ENCODE measurements at places on chromosomes 7 and 10. TPM values are rescaled to one million over a fixed set of nuclear protein-coding genes. Genes with fewer than 3 reads are reported as not detected.

DNA sequence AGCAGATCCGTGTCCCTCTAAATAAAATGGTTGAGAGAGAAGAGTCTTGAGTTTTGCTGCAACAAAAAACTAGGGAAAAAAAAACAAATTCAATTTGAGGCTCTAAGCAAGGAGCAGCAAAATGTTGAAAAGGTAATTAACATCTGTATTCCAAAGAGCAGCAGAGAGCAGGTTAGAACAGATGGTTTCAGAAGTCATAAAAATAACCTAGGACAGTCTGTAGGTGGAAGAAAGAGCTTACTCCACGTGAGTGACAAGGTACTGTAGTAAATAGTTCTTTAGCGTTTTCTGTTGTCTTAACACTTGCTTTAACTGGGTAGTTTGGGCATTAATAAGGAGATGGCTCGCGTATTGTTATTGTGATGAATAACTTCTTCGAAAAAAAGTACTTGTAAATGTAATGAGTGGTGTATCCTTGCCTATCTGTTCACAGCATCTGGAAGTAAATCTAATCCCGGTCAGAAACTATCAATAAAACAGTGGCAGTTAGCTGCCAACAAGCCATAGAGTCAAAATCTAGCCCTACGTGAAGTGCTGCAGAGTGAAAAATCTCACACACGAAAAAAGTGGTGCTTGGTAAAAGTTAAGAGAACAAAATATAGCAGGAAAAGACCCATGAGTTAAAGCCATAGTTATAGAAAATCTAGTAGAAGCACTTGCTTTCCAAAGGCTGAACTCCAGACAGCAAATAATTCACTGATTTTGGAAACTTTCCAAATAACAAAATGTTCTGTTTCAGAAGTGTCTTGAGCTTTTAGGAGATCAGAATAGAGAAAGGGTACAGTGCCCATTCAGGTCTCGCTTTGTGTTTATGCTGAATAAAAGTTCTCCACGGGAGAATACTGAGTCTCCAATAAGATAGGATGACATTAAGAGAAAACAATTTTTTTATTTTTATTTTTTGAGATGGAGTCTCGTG is 49.3 kb upstream of the PARD3 start:
- no peak for DNase-seq

GRCh38 chr7:4725850-4726450 is 43.9 kb downstream of the FOXK1 start:
- DNase-seq: peak; percentile 66

- DNase-seq: no peak
Measured at GRCh38 chr7:43294080-43294630, 181.7 kb downstream of the HECW1 start.

GRCh38 chr7:110311556-110311955 is 779.4 kb upstream of the LRRN3 start:
- no peak for DNase-seq

GRCh38 chr7:132295175-132295574 is 281.1 kb downstream of the PLXNA4 start:
- DNase-seq: peak; percentile 39

DNA sequence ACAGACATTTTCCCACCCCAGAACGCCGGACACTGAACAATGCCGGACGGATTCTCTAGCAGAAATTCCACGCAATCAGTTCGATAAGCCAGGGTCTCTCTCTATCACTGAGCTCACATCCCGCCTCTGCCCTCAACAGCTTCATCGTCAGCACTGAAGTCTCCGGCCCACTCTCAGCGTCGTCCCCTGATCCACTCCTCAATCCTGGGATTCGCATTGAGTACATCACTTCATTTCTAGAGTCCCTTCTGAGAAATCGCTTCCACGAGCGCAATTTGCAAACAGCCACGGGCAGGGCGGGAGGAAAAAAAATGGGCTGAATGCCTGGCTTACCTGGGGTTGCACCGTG is 365 bp downstream of the YME1L1 start:
- no peak for DNase-seq

- DNase-seq: peak; percentile 68
Measured at GRCh38 chr7:135512135-135512887, 2.4 kb upstream of the CNOT4 start.

DNA sequence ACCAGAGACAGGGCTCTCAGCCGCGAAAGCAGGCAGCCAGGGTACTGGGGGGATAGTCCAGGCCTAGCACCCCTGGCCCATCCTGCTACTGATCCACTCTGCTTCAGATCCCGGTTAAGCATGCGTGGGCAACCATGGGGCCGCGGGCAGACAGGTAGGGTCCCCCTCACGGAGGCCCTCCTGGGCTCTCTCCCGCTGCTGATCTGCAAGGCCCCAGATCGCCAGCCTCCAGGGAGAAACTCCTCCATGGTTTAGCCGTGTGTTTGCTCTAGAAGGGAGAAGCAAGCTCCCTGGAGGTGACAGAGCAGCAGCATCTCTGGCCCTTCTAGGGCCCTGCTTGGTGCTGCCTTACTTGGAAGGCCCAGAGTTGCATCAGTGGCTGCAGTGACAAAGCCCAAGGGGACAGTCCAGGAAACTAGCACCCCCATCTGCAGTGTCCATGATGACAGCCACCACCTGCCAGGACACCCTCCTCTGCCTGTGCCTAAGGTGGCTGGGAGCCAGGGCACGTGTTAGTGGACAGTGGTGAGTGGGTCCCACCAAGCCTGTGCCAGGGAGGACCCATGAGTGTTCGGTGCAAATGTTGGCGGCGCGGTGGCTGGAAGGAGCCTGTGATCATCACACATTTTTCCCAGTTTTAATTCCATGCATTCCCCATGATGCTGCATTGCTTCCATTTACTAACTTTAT is 29.2 kb downstream of the CALML5 start:
- DNase-seq: no peak

DNA sequence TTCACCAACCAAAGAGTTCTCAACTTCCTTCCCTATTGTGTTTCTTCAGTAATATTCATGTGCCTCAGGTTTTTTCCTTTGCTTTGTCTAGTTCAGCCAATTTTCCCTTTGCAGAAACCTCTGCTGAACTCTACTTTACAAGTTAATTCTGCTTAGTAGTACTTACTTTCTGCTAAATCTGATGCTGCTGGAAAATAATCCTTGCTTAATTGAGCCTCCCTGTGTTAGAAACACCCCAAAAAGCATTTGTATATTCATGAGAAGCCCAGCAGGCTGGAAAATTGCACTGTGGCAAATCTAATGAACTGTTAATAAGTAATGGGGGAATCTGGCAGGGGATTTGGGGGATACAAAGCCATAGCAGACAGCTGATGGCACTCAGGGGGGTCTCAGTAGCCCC is 78.5 kb downstream of the CDCA7L start:
- no peak for DNase-seq

GRCh38 chr7:109503421-109503820 is 933.7 kb downstream of the DNAJB9 start:
- DNase-seq: no peak

GRCh38 chr10:114719311-114719710 is 61.2 kb upstream of the ABLIM1 start:
- DNase-seq: no peak

- no peak for DNase-seq
Measured at GRCh38 chr7:109926738-109927137, 1164.2 kb upstream of the LRRN3 start.

DNA sequence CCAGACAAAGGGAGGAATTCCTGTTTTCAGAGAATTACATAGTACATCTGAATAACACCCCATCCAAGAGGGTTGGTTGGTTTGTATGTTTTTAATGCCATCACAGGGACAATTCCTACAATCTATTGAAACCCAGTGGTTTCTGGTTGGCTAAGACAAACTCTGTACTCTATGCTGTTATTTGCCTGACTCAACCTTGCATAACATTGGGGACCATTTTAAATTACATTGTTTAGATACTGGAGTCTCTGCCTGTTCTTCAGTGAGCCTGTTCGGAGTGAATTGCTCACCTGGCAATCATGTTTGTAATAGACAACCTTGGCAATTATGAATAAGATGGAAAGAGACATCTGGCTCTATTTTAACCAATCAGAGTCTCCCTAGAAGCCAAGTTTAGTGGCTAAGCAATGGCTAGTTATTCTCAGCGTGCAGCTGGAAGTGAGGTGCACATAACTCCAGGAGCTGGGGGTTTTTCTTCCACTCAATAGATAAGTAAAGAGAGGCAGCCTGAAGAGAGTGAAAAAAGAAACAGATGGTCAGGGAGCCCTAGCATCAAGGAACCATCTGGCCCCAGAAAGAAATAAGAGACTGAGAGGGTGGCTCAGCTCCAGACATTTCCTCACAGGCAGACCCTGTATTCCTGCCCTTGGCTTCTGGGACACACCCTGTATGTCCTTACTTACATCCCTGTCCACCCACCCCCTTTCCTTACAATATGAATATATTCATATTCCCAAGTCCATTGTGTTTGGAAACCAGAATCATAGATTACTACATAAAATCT is 21.2 kb upstream of the SLC35G1 start:
- DNase-seq: no peak

- no peak for DNase-seq
Measured at GRCh38 chr7:100221767-100222444, 2.2 kb downstream of the PVRIG start.

GRCh38 chr10:43090188-43090587 is 13.3 kb downstream of the RET start:
- no peak for DNase-seq

- DNase-seq: no peak
Measured at GRCh38 chr10:104277785-104278184, 8.8 kb downstream of the GSTO2 start.

- DNase-seq: no peak
Measured at GRCh38 chr10:80280071-80280800, 9.2 kb downstream of the MAT1A start.

DNA sequence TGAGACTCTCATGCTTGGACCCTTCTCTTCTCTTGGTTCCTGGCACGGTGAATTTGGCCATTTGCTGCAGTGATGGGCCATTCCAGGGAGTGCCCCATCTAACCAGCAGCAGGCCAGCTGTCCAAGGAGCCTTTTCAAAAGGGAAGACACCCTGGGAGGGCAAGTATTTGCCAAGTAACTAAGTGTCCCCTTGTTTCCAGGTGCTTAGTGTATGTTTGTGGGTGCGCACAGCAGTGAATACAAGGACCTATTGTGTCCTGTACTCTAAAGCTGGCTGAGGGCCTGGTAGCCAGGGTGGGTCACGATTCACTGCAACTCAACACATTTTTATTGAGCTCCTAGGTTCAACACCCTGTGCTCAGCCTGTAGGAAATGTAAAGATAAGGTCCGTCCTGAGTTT is 348.8 kb downstream of the RNLS start:
- no peak for DNase-seq

- peak; percentile 59 for DNase-seq
Measured at GRCh38 chr7:108613147-108613948, 43.7 kb downstream of the DNAJB9 start.

- DNase-seq: no peak
Measured at GRCh38 chr7:28570113-28570969, 158.0 kb downstream of the CREB5 start.

DNA sequence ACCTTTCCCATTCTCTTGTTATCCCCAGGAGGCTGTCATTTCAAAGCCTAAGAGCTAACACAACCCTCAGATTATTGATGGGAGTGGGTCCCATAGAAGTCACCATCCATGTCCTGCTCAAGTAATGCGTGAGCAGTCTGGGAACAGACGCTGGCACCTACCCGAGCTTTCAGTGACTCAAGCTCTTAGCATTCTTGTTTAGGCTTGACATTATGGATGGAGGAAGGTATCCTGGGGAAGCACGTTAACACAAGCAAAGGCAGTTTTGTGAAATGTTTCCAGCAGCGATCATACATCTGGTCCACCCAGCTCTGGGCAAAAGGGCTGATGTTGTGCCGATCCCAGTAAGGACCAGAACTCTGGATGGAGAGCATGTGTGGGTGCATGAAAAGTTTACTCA is 30.0 kb upstream of the AUTS2 start:
- DNase-seq: no peak

DNA sequence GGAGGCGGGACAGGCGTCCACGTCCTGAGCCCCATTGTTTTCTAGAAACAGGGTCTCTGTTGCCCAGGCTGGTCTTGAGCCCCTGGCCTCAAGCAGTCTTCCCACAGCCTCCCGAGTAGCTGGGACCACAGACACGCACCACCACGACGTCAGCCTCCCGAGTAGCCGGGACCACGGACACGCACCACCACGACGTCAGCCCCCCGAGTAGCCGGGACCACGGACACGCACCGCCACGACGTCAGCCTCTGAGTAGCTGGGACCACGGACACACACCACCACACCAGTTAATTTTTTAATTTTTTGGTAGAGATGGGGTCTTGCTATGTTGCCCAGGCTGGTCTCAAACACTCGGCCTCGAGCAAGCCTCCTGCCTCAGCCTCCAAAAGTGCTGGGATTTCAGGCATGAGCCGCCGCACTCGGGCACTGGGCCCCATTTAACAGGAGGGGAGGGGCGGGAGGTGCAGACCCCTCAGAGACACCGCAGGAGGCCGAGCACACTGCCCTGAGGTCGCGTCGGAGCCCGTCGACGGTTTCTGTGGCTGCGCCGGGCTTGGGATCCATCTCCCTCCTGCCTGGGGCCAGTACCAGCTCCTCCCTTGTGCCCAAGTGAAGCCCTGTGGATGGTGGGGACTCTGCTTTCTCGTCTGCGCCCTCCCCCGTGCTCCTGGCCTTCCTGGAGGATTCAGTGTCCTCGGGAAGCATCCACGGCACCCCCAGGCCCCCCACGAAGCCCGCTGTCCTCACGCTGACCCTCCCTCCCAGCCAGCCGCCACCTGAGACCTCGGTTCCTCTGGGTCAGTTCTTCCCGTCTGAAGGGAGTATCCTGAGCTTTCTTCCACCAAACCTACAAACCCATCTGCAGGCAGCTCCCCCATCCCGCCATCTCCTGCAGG is 13.0 kb downstream of the FAM20C start:
- DNase-seq: no peak

GRCh38 chr10:113323985-113324384 is 228.9 kb upstream of the HABP2 start:
- DNase-seq: no peak

DNA sequence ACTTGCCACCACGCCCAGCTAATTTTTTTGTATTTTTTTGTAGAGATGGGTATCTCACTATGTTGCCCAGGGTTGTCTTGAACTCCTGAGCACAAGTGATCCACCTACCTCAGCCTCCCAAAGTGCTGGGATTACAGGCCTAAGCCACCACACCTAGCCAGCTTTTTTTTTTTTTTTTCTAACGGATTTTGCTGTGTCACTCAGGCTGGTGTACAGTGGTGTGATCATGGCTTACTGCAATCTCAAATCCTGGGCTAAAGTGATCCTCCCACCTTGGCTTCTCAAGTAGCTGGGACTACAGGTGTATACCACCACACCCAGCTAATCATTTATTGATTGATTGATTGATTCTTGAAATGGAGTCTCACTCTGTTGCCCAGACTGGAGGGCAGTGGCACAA is 106.0 kb upstream of the TRIM24 start:
- DNase-seq: no peak

The IGFBP3 gene
- 10.1 TPM for total RNA-seq

The SHH gene
- not detected for total RNA-seq

The PVRIG gene
- 0.80 TPM for total RNA-seq

The AGAP4 gene
- total RNA-seq: 16.2 TPM

The PSMG3 gene
- 25.5 TPM for total RNA-seq

The POMZP3 gene
- total RNA-seq: 9.8 TPM

The TAS2R5 gene
- total RNA-seq: 0.85 TPM

The TFEC gene
- 7.9 TPM for total RNA-seq

The OR6B1 gene
- not detected for total RNA-seq

The SPDYE11 gene
- not detected for total RNA-seq

The ACHE gene
- 0.18 TPM for total RNA-seq

The OR2A42 gene
- not detected for total RNA-seq

The MLXIPL gene
- total RNA-seq: not detected

The FEZF1 gene
- total RNA-seq: not detected

The NXPH1 gene
- not detected for total RNA-seq

Data from endothelial cell of umbilical vein (primary cell).